ENCODE measurements at places on chromosomes 5 and 9.

GRCh38 chr5:55231029-55231918 is 2.1 kb downstream of the CCNO start:
- no peak for DNase-seq

DNA sequence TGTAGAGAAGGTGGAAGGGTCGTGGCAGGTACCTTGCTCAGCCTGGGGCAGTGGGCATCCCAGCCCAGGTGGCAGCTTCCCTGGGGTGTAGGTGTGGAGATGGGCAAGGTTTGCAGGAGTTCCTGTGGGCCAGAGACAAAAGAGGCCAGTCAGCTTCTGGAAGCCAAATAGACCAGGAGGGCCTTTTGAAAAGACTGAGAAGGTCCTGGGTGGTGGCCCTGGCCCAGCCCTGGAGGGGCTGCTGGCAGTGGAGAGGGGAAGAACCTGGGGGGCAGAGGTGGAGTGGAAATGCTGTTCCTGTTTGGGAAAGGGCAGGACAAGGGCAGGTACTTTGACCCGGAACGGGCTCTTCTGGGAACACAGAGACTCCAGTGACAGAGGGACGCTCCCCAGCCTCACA is 7.0 kb upstream of the IL3 start:
- no peak for DNase-seq

DNA sequence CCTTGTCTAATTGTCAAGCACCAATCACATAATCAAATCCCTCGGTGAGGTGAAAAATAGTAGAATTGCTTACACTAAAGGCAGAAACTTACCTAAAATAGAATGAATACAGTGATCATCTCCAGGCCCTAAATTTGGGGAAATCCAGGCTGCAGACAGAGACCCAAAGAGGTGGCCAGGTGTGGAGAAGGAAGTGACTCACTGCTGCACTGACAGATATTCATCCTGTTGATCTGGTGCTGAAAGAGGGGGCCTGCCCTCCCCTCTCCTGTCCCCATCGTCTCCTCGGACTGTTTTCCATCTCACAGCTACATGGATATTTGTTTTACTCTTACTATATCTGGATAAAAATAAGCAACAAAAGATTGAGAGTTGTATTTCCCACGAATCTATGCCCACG is 15.9 kb downstream of the OR2Y1 start:
- DNase-seq = no peak

- DNase-seq = no peak
Observed at GRCh38 chr5:83731638-83732037, 11.0 kb upstream of the HAPLN1 start.

DNA sequence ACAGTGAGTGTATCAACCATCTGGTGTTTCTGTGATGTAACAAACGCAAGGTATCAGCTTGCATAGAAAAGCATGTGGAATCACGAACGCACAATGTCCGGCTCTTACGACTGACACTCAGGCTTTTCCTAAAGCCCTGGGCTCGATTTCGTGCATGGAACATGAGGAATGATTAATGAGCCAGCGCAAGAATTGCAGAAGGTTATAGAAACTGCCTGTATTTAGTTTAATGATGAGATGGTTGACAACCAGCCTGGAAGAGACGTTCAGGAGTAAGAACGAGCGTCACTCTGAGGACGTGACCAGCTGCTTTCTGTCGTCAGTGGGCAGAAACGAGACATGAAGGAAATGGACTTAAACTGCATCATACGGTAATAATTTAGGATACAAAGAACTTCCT is 497.6 kb downstream of the IRX1 start:
- DNase-seq = no peak

DNA sequence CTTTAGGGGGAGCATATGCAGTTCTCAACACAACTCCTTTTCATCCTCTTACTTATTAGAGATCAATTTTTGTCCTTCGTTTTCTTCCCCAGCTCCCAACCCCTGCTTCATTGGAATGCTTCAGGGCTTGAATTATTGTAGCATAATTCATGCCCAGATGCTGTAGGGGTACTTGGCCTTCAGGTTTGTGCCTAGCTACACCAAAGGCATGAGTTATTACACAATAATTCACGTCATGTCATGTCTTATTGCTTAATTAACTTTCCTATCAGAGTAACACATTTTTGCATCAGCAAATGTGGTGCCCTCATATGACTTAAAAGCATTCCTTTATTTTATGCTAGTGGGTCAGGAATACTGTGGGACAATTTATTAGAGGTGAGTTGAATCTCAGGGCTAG is 507.2 kb downstream of the NFIB start:
- no peak for DNase-seq

- DNase-seq = no peak
Observed at GRCh38 chr5:180607861-180608571, 16.7 kb upstream of the SCGB3A1 start.

GRCh38 chr5:43305948-43306565 is 7.2 kb downstream of the HMGCS1 start:
- DNase-seq = no peak

- DNase-seq = no peak
Observed at GRCh38 chr5:110150199-110150598, 460.5 kb downstream of the MAN2A1 start.

DNA sequence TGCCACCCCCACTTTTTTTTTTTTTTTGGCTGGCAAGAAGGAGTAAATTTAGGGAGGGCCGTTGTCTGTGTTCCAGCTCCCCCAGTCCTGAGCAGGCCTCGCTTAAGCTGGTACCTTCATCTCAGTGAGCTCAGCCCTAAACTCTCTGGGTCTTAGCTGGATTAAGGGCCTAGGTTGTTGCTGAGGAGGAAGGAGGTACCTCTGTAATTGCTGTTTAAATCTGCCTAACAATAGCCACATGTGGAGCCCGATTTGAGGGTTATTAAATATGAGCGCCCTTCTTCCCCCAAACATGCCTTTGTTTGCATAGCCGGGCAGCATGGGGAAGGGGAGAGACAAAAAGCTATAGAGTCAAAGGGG is 179.0 kb upstream of the PITX1 start:
- DNase-seq = no peak

GRCh38 chr5:151612689-151613427 is 21.7 kb upstream of the FAT2 start:
- no peak for DNase-seq

- no peak for DNase-seq
Observed at GRCh38 chr5:145855763-145856267, 17.0 kb downstream of the GRXCR2 start.

GRCh38 chr9:20112205-20112783 is 323.5 kb upstream of the SLC24A2 start:
- no peak for DNase-seq

DNA sequence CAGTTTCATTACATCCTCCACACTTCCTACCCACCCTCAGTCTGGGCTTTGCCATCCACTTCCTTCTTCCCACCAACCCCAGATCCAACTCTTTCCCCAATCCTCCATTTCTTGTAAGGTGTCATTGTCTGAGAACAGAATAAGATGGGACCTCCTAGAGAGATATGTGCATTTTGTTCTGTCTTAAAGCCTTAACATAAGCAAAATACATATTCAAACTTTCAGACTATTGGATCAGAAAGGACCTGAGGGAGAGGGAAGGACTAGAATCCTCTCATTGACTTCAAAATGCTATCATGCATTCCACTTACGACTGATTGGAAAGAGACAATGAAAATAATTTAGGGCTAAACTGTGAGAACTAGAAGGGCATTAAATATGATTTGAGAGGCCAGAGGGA is 43.0 kb downstream of the AGXT2 start:
- no peak for DNase-seq

GRCh38 chr5:131548176-131548575 is 86.9 kb downstream of the RAPGEF6 start:
- no peak for DNase-seq

GRCh38 chr5:66143473-66144073 is 527 bp upstream of the SREK1 start:
- DNase-seq = no peak

DNA sequence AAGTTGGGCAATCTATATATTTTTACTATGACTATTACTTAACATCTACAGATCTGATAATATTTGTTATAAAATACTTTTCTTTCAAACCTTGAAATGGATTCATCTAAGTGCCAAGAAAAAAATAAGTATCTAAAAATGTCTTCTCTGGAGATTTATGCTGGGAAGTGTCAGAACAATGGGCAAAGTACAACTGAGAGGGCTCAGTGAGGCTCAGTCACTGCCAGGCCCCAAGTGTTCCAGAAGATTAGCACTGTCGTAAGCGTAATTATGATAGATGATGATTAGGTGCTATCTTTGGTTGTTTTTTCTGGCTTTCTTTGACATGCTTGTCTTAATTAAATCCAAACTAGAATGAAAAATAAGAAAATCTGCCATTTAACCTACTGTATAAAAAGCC is 72.2 kb upstream of the ADAMTS19 start:
- DNase-seq = no peak

DNA sequence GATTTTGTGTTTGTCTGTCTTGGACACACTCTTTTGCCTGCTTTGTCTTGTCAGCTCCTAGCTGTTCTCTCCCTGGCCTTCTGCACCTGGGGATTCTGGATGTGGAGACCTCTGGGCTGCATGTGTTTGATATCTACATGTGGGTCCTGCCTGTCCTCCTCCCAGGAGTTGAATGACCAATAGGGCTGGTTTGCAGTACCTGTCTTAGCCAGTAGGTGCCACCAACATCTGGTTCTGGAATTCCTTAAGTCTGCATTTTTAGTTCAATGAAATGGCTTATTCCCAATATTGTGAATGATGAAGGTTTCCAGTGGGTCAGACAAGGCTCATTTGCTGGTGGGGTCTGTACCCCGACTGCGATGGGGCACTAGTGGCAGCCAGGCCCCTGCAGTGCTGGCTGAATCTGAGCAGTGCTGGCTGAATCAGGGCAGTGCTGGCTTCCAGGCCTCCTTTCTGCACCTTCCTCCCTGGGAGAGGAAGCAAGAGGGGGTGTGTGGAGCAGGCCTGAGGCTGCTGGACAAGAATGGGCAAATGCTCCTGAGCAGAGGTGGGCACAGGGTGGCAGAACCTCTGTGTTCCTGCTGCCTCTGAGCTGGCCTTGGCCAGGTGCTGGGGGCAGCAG is 73.3 kb downstream of the RXRA start:
- DNase-seq = no peak

GRCh38 chr5:60789551-60789950 is 54.5 kb downstream of the ELOVL7 start:
- DNase-seq = no peak

- no peak for DNase-seq
Observed at GRCh38 chr5:71816307-71816706, 97.2 kb downstream of the CARTPT start.

- no peak for DNase-seq
Observed at GRCh38 chr5:117475919-117476318, 901.3 kb upstream of the SEMA6A start.

DNA sequence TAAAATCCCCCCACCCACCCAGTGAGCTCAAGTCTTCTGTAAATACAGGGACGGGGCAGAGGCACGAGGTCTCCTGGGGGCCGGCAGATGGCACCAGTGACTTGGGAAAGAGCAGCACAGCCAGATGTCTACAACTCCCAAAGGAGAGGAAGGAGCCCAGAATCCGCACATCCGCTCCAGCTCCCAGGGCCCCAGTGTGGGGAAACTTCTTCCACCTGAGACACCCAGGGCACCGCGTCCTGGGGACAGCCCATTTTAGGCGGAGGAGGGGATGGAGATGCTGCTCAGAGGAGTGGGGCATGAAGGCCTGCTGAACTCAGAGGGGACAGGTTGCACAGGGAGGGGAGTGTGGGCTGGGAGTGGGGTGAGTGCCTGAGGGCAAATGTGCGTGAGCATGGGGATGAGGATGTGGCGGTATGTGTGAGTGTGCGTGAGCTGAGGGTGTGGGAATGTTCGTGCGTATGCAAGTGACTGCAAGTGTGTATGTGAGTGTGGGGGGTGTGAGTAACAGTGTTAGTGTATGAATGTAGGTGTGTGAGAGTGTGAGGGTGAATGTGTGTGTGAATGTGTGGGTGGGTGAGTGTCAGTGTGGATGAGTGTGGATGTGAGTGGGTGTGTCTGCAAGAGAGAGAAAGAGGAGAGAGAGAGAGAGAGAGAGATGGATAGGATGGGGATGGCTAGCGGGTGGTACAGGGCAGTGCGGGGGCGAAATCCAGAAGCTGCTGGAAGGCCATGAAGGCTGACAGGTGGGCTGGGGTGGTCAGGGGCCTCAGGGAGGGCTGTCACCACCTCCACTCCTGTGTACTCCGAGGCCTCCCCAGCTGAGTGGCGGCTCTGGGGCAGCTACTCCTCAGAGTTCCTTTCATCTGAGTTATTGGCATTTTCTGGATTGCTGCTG is 63.5 kb downstream of the DUSP1 start:
- DNase-seq = no peak

- no peak for DNase-seq
Observed at GRCh38 chr5:34410411-34411139, 245.6 kb upstream of the RAI14 start.

DNA sequence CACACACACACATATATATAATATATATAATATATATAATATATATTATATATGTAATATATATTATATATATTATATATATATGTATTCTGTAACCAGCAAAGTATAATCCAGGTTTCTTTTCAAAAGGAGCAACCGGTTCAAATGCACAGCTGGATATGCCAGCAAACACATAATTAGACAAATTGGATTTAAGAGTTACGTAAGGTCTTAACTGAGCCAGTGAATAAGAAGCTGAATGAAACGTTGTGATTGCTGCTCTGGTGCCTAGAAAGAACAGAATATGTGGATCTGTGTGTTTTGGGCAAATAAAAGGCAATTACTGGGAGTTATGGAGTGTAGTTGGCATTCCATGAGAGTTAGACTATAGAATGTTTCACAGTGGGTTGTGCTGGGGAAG is 178.1 kb downstream of the SLF1 start:
- no peak for DNase-seq

GRCh38 chr5:136032564-136032963 is 3.8 kb downstream of the TGFBI start:
- no peak for DNase-seq

DNA sequence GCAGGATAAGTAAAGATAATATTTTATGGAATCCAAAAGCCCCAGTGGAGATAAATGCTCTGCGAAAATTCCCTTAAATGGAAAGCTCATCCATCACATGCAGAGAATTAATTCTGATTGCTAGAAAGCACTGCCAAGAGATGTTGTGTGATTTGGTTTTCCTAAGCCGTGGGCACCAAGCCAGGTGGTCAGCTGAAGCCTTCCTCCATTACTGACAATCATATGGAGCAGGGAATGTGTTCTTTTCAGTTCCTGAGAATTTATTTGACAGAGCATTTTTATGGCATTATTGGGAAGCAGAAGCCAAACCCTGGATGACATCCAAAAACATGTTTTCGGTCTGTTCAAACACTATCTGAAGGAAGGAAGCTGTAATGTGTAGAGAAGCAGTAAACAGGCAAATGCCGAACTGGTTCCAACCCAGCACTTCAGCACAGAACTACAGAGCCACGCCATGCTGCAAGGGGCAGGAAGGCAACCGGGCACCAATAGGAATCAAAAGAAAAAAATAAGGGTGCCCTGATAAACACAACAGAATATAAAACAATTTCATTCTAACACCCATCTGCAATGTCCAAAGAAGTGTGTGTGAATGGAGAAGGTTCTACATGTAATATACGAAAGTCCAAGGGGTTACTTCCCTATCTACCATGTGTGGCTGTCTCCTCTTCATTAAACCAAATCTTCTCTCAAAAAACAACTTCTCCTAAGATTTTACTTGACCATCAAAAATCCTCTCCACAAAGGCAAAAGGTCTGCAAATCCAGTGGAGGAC is 12.3 kb downstream of the ARSB start:
- DNase-seq = no peak
